ENCODE measurements at places on chromosomes 3 and 15.

DNA sequence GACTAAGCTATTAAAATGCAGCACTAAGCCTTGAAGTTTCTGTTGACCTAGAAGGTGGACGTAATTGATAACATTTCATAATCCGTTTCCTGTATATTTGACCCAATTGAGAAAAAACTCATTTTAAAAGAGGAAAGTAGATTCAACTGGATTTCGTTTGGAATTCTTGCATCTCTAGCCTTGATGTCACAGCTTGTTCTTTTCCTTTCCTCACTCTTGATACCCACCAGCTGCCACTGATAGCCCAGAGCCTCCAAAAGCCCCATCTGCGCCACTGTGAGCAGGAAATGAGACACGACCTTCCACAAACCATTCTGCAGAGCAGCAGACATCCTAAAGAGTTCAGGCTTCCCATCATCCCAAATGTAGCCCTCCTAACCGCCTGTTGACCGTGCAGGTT lies 61.8 kb downstream of the FOXB1 start:
- DNase-seq, result no peak

DNA sequence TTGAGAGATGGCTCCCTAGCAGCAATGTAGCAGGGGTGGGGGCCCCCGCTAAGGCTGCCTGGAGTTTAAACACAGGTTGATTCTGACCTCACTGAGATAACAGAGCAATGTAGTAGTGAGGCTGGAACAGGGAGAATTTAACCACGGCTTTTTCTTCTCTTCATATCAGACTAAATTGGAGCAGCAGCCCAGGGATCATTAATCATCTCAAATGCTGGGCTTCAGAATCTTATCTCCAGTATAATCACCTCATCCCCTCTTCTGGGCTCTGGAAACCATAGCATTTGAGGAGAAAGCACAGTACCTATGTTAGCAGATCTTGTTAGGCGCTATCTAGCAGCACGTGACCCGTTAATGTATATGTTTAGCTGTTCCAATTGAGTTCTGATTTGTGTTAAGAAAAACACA lies 25.4 kb upstream of the DET1 start:
- no peak for DNase-seq

DNA sequence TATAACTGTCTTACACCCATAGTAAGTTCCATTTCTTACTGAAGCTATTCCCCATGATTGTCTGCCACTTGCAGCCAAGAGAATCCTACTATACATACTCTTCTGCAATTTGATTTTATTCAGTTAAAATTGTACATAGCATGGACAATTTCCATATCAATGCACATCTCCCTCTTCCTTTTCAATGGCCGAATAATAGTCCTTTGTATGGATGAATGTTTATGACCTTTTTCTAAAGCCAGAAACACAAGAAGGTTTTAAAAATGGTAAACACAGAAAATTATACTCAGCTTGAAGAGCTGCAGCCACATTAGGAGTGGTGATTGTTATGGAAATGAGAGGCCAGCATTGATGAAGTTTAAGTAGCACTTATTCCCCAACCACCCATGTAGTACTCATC lies 8.5 kb upstream of the ERC2 start:
- no peak for DNase-seq

DNA sequence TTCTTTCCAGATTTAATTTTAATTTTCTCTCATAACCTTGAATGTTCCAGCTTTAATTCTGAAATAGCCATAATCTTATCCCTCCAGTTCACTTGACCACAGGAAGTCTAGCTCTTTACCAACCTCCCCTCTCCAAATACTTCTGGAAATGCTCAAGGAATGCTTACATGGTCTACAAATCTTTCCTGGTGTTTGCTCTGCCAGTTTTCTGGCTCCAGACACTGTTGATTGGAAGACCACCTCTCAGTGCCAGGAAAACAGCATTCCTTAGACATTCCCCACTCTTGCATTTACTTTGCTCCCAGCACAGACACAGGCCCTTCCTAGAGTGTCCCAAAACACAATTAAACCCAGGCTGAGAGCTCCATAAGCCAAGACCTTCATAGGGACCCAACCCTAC lies 98.6 kb downstream of the MESD start:
- no peak for DNase-seq

GRCh38 chr3:83195243-83195642 lies 1433.8 kb upstream of the GBE1 start:
- DNase-seq, result no peak

DNA sequence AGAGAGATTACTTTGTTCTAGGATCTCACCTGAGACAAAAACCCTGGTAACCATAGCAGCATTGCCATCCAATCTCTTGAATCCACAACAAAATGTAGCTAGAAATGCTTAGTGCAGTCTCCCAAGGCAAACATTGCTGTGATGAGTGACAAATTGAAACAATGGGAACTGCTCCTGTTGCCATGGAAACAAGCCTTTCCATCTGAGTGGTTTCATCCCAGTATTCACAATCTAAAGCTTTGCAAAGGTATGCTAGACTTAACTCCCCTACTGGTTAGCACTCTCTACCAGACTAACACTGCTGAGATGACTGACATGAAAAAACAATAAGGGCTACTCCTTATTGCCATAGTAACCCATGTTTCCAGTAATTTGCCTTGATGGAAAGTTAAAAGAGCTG lies 172.6 kb upstream of the CNTN3 start:
- no peak for DNase-seq

- no peak for DNase-seq
These were observed 683.5 kb downstream of the NR2F2 start for GRCh38 chr15:97014001-97014400.

GRCh38 chr3:10286596-10287295 lies 6.0 kb downstream of the GHRL start:
- DNase-seq, result no peak

DNA sequence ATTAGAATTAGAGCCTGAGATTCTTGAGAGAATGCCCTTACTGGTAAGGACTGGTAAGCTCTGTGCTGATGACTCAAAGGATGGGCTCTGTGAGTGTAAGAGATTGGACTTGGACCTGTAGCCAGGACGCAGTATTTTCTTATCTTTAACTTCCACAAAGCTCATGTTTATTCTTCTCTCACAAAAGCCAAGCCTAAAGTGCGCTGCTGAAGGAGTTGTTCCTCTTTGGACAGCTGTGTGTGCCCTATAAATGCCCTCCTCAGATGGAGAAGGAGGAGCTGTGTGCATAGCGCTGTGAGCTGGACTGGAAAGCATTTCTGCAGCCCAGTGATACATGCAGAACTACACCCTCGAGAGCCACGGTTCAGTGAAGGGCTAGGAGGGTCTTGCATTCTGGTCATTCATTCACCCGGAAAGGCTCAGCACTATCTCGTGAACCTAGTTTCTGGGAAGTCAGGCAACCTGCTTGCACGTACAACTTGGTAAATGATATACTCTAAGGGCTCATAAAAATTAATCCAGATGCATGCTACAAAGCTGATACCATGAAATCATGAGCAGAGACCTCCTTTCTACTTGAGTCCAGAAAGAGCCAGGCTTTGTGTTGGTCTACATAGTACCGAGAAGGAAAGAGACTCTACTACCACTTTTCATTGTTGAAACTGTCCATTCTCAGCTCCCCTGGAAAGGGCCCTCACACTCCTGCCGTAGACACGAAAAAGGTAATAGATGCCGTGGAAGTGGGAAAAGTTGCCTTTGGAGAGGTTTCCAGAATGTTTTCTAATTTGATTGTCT lies 103.0 kb upstream of the TBL1XR1 start:
- DNase-seq, result no peak

DNA sequence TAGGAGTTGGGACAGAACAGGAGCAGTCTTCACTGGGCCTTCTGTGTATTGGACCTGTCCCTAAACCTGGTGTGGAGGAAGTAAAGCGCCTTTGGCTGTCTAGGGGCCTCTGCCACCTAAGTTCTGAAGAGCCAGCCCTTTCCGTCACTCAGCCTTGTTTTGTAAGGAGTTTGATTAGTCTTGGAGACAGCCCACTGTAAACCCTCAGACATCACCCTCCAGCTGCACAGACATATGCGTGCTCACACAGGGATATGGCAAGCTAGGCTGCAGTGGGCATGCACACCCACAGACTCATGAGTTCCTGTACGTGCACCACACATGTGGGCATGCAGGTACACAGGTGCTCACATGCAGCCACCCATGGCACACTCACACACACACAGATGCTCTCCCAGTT lies 5.2 kb downstream of the PRKCD start:
- no peak for DNase-seq

- no peak for DNase-seq
These were observed 101.2 kb upstream of the TP63 start for GRCh38 chr3:189529889-189530471.

DNA sequence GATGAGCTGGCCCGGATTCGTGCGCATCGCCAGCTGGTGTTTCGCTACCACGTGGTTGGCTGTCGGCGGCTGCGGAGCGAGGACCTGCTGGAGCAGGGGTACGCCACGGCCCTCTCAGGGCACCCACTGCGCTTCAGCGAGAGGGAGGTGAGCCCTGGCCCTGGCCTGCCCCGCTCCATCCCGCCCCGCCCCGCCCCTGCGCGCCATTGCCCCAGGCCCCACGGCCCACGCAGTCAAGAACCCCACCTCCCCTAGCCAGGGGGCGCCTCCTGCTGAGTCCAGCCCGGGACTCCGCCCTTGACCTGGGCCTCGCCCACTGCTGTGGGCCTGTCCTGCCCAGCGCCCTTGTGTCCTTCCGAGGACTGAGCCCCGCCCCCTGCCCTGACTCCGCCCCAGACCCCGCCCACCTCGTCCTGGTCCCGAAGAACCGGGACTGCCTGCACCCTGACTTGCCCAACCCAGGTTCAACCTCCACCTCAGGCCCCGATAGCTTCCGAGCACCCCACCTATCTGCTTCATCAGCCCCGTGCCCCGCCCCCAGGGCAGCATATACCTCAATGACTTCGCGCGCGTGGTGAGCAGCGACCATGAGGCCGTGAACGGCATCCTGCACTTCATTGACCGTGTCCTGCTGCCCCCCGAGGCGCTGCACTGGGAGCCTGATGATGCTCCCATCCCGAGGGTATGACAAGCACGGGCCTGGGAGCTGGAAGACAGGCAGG lies 14.8 kb downstream of the NT5DC2 start:
- DNase-seq, result no peak

DNA sequence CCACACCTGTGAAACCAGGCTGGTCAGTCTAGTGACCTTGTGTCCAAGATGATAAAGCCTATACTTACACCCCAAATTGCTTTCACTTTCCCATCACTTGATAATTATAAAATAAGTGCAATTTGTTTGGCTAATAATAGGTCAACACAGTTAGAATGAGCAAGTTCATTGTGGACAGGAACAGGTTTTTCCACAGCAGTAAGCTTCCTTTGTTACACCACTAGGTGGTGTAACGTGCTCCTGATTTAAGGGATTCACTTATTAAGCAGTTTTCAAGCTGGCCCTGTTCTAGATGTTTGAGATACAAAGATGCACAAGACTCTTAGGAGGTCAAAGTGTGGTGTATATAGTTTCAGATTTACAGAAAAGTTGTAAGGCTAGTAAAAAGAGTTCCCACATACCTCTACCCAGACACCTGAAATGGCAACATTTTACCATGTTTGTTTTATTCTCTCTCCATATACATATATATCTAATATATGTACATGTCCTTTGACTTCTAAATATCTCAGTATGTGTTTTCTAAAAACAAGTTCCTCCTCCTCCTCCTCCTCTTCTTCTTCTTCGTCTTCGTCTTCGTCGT lies 6.8 kb upstream of the MFSD1 start:
- DNase-seq, result no peak

- no peak for DNase-seq
These were observed 5.1 kb upstream of the B4GALT4 start for GRCh38 chr3:119245778-119246177.

DNA sequence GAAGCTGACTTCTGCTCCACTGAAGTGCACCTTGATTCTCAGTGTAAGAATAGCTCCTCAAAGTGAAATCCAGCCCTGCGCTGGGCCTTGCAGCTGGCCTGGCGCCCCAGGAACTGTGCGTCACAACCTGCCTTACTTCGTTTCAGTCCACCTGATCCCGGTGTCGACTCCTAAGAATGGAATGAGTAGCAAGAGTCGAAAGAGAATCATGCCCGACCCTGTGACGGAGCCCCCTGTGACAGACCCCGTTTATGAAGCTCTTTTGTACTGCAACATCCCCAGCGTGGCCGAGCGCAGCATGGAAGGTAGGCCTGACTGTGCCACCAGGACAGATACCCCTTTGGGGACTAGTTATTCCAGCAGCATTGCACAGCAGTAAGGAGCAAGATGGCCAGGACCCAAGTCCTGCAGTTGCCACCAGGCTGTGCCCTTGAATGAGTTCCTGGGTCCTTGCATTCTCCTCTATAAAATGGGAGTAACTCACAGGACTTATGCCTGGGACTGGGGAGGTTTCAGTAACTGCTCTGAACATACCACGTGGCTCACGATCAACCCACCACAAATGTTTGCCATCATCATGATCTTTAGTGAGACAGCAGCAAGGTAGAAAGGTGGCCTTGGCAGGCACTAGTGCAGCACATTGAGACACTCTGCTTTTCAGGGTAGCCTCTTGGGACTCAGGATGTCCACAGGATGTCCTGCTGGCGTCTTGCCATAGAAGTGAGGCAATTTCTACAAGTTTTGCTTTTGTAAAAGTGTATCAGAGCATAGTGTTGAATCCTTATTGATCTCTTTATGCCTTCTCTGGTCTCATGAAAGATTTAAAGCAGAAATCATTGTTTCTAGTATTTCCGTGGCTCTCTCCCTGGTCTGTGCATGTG lies 46.8 kb downstream of the PXYLP1 start:
- no peak for DNase-seq
